Sciatic nerve (tissue), 2 donors: ENCODE measurements at places on chromosomes 11 and 22.

GRCh38 chr11:75236062-75236461 lies 4.5 kb upstream of the TPBGL start:
- no peak for DNase-seq

- no peak for DNase-seq
These were observed 1.9 kb downstream of the BMAL1 start for GRCh38 chr11:13279487-13279834.

DNA sequence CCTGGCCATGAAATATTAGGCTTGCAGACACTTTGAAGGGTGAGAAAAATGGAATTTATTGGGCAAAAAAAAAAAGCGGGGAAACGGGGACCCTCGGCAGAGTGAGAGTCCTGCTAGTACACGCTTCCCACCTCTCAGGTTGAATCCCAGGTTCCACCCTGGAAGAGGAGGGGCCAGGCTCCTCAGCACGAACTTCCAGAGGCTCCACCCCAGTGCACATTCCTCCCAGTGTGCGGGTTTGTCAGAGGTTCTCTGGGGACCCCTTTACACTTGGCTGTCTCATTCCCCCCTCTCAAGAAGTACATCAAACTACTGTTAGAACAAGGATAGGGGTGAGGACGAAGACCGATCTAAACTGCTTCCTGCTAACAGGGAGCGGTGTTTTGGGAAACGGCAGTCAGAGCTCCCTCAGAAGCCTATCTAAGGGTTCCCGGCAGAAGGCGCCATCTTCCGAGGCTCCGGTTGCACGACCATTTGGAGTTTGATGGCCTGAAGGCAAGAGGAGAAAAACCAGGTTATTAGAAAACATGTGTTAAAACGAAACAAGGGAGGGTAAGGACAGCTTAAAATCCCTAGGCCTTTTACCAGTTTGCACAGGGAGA lies 27.5 kb downstream of the FOLR3 start:
- DNase-seq = no peak

DNA sequence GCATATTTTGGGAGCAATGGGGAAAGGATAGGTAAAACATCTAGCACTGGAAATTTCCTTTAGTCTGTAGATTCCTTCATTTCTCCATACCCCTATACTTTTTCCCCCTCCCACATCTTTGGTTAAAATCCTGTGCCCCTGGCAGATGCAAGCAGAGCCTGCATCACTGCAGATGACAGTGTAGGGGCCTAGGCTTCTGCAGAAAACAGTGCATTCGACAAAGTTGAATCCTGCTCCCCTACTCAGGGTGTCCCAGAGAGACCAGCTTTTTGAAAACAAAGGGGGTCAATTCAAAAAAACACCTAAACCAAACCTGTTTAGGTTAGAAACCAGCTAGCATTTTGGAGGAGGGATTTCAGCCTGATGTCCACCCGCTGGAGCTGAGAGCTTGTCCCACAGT lies 43.8 kb upstream of the BLID start:
- DNase-seq = no peak

DNA sequence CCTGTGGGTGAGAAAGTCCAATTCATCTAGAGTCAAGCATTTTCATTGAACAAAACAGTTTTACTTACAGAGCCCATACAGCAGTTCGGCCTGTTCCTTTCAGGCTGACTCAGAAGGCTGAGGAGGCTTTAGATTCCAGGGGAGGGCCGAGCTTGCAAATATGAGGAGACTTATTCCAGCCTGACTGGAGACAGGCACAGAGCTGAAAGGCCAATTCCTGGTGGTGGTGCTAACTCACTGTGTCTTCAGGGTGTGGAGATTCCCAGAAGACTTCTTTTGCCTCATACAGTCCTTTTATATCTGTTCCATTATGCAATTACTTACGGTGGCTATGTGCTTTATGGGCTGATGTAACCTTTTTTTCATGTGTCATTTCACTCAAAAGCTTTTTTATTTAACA lies at the start of gene OR51E2:
Gene OR51E2 (minus strand): TSS at position 269 of the 400 bp plus-strand sequence. CDS start 15,142 bp downstream, outside the sequence.
- no peak for DNase-seq

DNA sequence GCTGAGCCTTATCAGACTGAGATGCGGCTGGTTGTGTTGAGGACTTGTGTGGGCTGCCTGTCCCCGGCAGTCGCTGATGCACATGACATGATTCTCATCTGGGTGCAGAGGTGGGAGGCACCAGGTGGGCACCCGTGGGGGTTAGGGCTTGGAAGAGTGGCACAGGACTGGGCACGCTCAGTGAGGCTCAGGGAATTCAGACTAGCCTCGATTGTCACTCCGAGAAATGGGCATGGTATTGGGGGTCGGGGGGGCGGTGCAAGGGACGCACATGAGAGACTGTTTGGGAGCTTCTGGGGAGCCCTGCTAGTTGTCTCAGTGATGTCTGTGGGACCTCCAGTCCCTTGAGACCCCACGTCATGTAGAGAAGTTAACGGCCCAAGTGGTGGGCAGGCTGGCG lies 25.5 kb downstream of the CSF2RB start:
- DNase-seq = no peak

DNA sequence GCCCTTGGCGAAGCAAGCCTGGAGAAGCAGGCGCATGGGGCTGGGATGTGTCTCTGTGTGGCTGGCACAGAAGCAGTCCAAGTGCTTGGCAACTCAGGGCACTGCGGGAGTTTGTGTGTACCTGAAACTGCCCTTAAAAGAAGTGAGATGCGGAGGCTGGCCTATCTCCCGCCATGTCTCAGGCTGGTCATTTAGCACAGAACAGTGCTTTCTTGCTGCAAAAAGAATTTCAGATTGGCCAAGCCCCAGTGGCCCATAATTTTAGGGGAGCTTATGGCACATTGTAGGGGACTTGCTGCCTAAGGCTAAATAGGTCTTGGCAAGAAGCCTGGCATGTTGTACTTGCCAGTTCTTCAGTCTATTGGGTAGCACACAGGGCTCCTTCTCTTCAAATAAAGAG lies 16.4 kb downstream of the EHF start:
- DNase-seq = no peak

- DNase-seq = no peak
These were observed 37.4 kb downstream of the ZC3H7B start for GRCh38 chr22:41338614-41339212.

DNA sequence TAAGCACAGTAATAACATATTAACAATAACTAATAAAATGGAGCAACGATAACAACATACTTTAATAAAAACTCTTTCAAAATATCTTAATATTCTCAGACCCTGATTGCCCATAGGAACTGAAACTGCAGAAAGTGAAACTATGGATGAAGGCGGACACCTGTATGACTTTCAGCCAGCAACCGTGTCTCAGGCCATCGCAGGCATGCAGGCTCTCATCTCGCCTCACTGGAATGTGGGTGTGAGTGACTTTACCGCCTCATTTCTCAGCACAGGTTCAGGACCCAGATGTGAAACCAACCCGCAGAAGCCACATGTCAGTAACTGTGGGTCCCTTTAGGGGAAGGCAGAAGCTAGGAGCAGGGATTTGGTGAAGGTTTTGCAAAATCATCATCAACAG lies 539.1 kb downstream of the FAM181B start:
- no peak for DNase-seq

GRCh38 chr11:69300120-69301060 lies 6.4 kb downstream of the MYEOV start:
- no peak for DNase-seq
